ENCODE measurements at places on chromosomes 16 and 17. TPM values are rescaled to one million over a fixed set of nuclear protein-coding genes. Genes with fewer than 3 reads are reported as not detected.

The CHST6 gene
- 2.1 TPM for total RNA-seq

The ALOX15B gene
- 0.07 TPM for total RNA-seq

The NPIPB8 gene
- 0.13 TPM for total RNA-seq

The SMPD3 gene
- 0.07 TPM for total RNA-seq

The SLC6A2 gene
- not detected for total RNA-seq

The HSPB9 gene
- total RNA-seq: 0.07 TPM

The ITGAL gene
- total RNA-seq: 0.17 TPM

The MYH13 gene
- not detected for total RNA-seq

The VAT1L gene
- total RNA-seq: 0.17 TPM

The CCL22 gene
- not detected for total RNA-seq

The FBXW10B gene
- total RNA-seq: 0.20 TPM

The ALOX15 gene
- not detected for total RNA-seq

The TPSAB1 gene
- total RNA-seq: not detected

The SLC52A1 gene
- 0.13 TPM for total RNA-seq

The NPIPA2 gene
- 0.69 TPM for total RNA-seq

The C17orf78 gene
- total RNA-seq: not detected

The KRT16 gene
- 1.3 TPM for total RNA-seq

The TMIGD1 gene
- total RNA-seq: not detected

The SPATA32 gene
- total RNA-seq: not detected

The CLDN9 gene
- total RNA-seq: not detected

The PRSS22 gene
- not detected for total RNA-seq

The TP53TG3B gene
- total RNA-seq: not detected

The LPCAT2 gene
- 16.2 TPM for total RNA-seq

The RPH3AL gene
- 1.2 TPM for total RNA-seq

The TIMP2 gene
- total RNA-seq: 283 TPM

The ACSM5 gene
- total RNA-seq: not detected

The NETO2 gene
- 150 TPM for total RNA-seq

The TSPAN10 gene
- 3.6 TPM for total RNA-seq

The COPS3 gene
- 62.4 TPM for total RNA-seq

The TLCD3A gene
- 38.6 TPM for total RNA-seq

The HIC1 gene
- total RNA-seq: 38.2 TPM

The OTOA gene
- 0.07 TPM for total RNA-seq

The SDK2 gene
- total RNA-seq: 0.13 TPM

The TNFRSF12A gene
- 394 TPM for total RNA-seq

The KAT8 gene
- 41.6 TPM for total RNA-seq

The SEZ6L2 gene
- 65.5 TPM for total RNA-seq

The CA5A gene
- total RNA-seq: not detected

The KRT20 gene
- total RNA-seq: not detected

All from smooth muscle cell of the pulmonary artery (primary cell).